ENCODE measurements at places on chromosomes 6 and 20. TPM values are rescaled to one million over a fixed set of nuclear protein-coding genes. Genes with fewer than 3 reads are reported as not detected.
A peak's percentile ranks its signal among the peaks of the same experiment; 100 is the strongest.

Gene CSE1L
- total RNA-seq = 39.0 TPM

DNA sequence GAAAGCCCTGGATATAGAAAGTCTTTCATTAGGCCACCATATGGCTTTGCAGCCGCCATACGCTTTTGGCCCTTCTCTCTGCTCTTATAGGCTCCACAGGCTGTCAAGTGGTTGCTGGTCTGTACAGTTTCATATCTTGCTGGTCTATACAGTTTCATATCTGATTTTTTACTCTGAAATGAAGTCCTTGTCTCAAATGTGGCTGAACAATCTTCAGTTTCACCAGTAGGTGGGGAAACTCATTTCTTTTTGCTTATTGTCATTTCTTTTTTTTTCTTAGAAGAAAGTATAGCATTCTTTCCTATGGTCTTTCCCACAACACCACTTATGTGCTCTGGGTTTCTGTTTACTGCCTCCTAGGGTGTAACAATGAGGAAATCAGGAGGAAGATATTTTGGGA lies 771.4 kb upstream of the MMS22L start:
- H3K27me3 ChIP-seq = no peaks in the 10 kb centered on the region
- peaks cover 9% of the 10 kb centered on the region for H3K4me1 ChIP-seq

Gene ADAM33
- total RNA-seq = 45.4 TPM

Gene FAM83C
- total RNA-seq = not detected

GRCh38 chr20:7703551-7703961 lies 236.7 kb downstream of the HAO1 start:
- no peaks in the 10 kb centered on the region for H3K4me1 ChIP-seq
- H3K4me3 ChIP-seq = no peak overlapping the region
- no peak overlapping the region for H3K27ac ChIP-seq
- no peaks in the 10 kb centered on the region for H3K36me3 ChIP-seq
- no peak for DNase-seq

- DNase-seq = no peak
- H3K27me3 ChIP-seq = no peaks in the 10 kb centered on the region
- peaks cover 60% of the 10 kb centered on the region for H3K4me1 ChIP-seq
Observed at GRCh38 chr6:56752009-56752408, 109.3 kb upstream of the DST start.

- no peak overlapping the region for H3K27ac ChIP-seq
- DNase-seq = no peak
- no peaks in the 10 kb centered on the region for H3K36me3 ChIP-seq
- peaks cover under 1% of the 10 kb centered on the region for H3K27me3 ChIP-seq
- H3K4me1 ChIP-seq = peaks cover 23% of the 10 kb centered on the region
- no peak overlapping the region for H3K4me3 ChIP-seq
Observed at GRCh38 chr6:29009358-29009757, 4.2 kb upstream of the ZNF311 start.

Gene EGFL8
- 20.7 TPM for total RNA-seq

Gene BTN1A1
- total RNA-seq = not detected

DNA sequence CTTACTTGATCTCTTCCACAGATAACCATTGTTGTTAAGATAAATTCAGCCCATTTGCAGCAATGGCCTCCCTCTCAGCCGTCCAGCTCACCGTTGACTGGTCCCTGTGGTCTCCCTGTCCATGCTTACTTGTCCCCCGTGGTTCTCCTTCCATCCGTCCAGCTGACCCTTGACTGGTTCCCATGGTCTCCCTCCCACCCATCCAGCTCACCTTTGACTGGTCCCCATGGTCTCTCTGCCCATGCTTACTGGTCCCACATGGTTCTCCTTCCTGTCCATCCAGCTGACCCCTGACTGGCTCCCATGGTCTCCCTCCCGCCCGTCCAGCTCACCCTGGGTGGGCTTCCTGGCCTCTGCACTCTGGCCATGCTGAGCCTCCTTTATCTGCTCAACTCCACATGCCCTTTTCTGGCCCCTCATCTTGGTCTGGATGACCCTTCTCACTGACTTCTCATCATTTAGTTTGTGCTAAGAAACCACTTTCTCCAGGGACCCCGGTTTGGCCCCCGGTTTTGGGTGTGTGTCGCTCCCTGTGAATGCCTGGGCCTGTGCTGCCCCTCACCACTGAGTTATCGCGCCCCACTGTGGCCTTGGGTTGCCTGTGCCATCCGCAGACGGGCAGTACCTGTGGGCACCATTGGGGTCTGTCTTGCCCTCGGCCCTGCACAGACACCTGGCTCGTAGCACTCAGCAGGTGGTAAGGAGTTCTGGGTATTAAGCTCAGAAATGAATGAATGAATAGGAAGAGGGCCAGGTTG lies 146.4 kb downstream of the ERMARD start:
- H3K4me1 ChIP-seq = no peaks in the 10 kb centered on the region
- H3K27ac ChIP-seq = no peak overlapping the region
- DNase-seq = no peak
- no peaks in the 10 kb centered on the region for H3K36me3 ChIP-seq
- H3K27me3 ChIP-seq = no peaks in the 10 kb centered on the region
- no peak overlapping the region for H3K4me3 ChIP-seq

DNA sequence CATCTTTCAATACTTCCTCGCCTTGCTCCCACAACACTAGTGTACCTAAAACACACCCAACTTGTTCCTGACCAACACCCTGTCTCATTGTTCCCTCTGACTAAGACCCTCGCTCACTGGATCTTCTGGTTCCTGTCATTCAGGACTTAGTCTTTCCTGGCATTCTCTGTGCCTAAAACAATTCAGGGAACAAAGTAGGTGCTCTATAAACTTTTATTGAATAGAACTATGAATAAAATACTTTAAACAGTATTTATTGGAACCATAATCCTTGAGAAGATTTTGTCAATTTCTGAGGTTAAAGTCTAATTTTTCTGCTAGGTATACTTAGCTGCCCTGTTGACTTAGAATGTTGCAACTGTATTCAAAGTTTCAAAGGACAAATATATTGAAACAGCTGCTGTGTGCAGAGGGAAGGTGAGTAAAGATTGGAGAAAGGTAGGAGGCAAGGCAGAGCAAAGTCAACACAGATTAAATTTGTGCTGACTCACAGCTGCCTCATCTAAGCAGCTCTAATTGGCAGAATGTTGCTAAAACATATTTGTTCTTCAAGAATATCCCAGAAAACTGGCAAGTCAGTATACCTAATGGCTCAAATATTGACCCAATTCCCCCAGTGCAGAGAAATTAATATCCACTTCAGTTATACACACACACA lies 37.6 kb downstream of the GSTA2 start:
- DNase-seq = no peak
- no peaks in the 10 kb centered on the region for H3K27me3 ChIP-seq
- no peaks in the 10 kb centered on the region for H3K36me3 ChIP-seq
- H3K27ac ChIP-seq = no peak overlapping the region
- no peak overlapping the region for H3K4me3 ChIP-seq

GRCh38 chr20:5650280-5650691 lies 99.9 kb upstream of the SHLD1 start:
- H3K27me3 ChIP-seq = no peaks in the 10 kb centered on the region
- no peaks in the 10 kb centered on the region for H3K36me3 ChIP-seq
- no peak overlapping the region for H3K27ac ChIP-seq
- no peaks in the 10 kb centered on the region for H3K4me1 ChIP-seq
- H3K4me3 ChIP-seq = no peak overlapping the region

DNA sequence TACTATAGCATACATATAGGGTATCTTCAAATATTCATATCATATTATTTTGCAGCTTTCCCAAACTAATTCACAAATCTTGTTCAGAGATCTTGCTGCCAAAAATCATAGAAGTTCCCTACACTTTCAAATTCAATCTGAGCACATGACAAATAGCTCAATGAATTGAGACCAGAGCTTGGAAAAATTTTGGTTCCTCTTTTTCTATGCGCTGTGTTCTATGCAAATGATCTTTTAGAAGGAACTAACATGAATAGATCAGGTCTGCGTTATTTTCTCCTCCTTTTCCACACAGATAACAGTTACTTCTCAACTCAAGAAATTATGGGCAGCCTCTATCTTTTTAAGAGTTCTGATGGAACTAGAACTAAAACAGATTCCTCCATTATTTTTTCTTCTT lies 316.3 kb downstream of the ARHGAP18 start:
- no peaks in the 10 kb centered on the region for H3K4me1 ChIP-seq
- no peaks in the 10 kb centered on the region for H3K36me3 ChIP-seq
- no peak overlapping the region for H3K4me3 ChIP-seq
- no peaks in the 10 kb centered on the region for H3K27me3 ChIP-seq
- H3K27ac ChIP-seq = no peak overlapping the region

Gene STMND1
- total RNA-seq = not detected

Gene CHMP4B
- total RNA-seq = 94.9 TPM

- no peaks in the 10 kb centered on the region for H3K36me3 ChIP-seq
- no peak for DNase-seq
- no peaks in the 10 kb centered on the region for H3K4me1 ChIP-seq
- H3K27ac ChIP-seq = no peak overlapping the region
Observed at GRCh38 chr6:154602708-154603107, 92.2 kb upstream of the CNKSR3 start.

GRCh38 chr20:20233041-20233514 lies 134.8 kb upstream of the INSM1 start:
- no peaks in the 10 kb centered on the region for H3K27me3 ChIP-seq
- no peak overlapping the region for H3K27ac ChIP-seq
- H3K4me3 ChIP-seq = no peak overlapping the region
- no peaks in the 10 kb centered on the region for H3K36me3 ChIP-seq

Gene FOXF2
- 136 TPM for total RNA-seq

GRCh38 chr6:5280920-5281319 lies 19.6 kb downstream of the FARS2 start:
- H3K36me3 ChIP-seq = no peaks in the 10 kb centered on the region
- no peak overlapping the region for H3K4me3 ChIP-seq
- no peaks in the 10 kb centered on the region for H3K27me3 ChIP-seq
- no peak overlapping the region for H3K27ac ChIP-seq

DNA sequence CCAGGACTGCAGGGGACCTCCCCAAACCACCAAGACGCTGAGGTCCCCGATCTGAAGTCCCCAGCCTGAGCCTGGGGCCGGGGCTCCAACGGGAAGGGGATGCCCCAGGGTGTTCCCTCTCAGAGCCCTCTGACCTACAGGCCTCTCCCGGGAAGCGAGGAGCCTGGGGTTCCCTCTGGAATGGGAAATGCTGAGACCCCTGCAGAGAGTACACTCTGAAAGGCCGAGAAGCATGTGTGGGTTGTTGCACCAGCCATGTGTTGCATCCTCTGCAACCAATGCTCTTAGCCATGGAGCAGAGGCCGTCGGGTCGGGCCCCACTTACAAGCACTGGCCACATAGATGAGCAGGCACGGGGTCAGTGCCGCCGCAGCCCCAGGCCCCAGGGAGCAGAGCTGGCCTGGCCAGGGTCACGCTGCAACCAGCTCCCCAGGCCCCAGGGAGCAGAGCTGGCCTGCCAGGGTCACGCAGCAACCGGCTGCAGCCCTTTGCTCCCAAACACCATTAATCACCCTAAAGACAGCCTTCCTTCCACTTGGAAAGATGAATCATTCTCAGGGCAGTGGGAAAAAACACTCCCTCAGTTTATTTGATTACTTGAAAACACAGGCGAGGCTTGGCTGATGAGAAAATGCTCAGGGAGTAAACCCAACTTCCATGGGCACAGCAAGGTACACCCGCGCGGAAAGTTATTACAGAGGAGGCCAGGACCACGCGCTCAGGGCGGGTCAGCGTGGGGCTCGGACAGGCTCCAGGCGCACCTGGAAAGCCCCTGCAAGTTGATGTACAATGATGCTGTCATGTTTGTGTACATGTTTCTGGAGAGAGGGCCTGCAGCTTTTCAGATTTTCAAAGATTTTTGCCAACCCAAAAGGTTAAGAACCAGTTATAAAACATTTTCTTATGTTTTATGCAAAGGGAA lies 78.0 kb upstream of the AFDN start:
- H3K4me3 ChIP-seq = no peak overlapping the region
- no peak overlapping the region for H3K27ac ChIP-seq

Gene C6orf47
- total RNA-seq = 24.5 TPM

Gene SLC22A2
- total RNA-seq = not detected

DNA sequence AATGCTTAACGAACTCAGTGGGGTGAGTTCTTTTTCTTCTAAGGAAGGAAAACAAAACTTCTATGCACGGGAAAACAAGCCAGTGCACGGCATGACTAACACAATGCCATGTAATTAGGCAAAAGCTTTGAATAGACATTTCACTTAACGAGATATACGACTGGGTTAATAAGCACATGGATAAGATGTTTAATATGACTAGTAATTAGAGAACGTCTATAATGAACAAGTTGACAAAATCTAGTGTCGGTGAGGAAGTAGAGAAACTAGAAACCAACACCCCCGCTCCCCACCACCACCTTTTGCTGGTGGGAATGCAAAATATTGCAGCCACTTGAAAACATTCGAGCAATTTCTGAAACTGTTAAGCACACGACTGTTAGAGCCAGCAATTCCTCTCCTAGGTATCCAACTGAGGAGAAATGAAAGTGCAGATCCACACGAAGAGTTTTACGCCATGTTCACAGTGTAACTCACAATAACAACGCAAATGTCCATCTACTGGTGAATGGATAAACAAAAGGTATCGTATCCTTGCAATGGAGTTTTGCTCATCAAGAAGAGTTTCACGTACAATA lies 644.9 kb upstream of the AGPAT4 start:
- no peak for DNase-seq
- H3K27me3 ChIP-seq = no peaks in the 10 kb centered on the region
- no peak overlapping the region for H3K27ac ChIP-seq
- H3K36me3 ChIP-seq = no peaks in the 10 kb centered on the region
- no peak overlapping the region for H3K4me3 ChIP-seq

- H3K4me1 ChIP-seq = peaks cover 30% of the 10 kb centered on the region
- H3K27ac ChIP-seq = no peak overlapping the region
- no peak for DNase-seq
Observed at GRCh38 chr6:44804016-44804415, 416.5 kb downstream of the CDC5L start.

DNA sequence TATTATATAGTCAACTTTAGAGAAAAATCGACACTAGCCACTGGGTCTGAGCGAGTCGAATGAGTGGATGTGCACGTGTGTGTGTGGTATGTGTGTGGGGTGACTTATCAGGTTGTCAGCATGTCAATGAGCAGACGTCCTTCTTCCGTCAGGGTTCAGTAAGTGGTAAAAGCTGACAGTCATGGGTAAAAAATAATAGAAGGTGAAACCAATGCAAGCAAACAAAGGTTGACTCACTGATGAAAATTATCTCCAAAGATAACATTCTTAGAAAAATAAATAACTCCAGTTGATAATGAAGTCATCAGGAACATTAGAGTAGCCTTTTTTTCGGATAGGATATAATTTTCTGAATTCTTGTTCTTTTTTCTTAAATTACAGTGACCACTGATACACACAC lies 243.8 kb upstream of the FOXQ1 start:
- no peaks in the 10 kb centered on the region for H3K36me3 ChIP-seq
- no peak overlapping the region for H3K4me3 ChIP-seq
- H3K27me3 ChIP-seq = no peaks in the 10 kb centered on the region
- H3K4me1 ChIP-seq = peaks cover 3% of the 10 kb centered on the region
- no peak overlapping the region for H3K27ac ChIP-seq

DNA sequence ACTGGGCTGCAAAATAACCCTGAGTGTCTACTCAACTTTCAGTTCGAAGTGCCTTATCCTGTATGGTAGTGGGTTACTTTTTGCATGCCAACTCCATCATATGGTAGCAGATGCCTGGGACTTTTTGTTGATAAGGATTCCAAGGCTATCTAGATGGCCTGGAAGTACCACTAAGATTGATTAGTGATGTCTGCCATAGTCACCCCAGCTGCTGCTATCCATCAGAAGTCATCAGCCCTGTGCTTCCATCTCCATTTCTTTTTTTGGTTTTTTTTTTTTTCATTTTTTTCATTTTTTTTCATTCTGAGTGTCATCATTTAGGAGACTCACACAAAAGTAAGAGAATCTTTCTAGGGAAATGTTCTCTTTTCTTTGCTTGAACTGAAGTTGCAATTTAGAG lies 217.4 kb upstream of the PLCB4 start:
- no peak overlapping the region for H3K4me3 ChIP-seq
- H3K4me1 ChIP-seq = peaks cover 64% of the 10 kb centered on the region
- H3K27me3 ChIP-seq = no peaks in the 10 kb centered on the region
- peak overlapping the region; percentile 3 for H3K27ac ChIP-seq

All from esophagus muscularis mucosa (tissue), 4 donors.